ENCODE measurements at places on chromosomes 16 and 17. TPM values are rescaled to one million over a fixed set of nuclear protein-coding genes. Genes with fewer than 3 reads are reported as not detected.
A peak's percentile ranks its signal among the peaks of the same experiment; 100 is the strongest.

The ATP2A1 gene
- 0.52 TPM for total RNA-seq

GRCh38 chr17:64003526-64004121 is 5.5 kb downstream of the PRR29 start:
- DNase-seq = no peak

The BBS2 gene
- total RNA-seq = 43.1 TPM

DNA sequence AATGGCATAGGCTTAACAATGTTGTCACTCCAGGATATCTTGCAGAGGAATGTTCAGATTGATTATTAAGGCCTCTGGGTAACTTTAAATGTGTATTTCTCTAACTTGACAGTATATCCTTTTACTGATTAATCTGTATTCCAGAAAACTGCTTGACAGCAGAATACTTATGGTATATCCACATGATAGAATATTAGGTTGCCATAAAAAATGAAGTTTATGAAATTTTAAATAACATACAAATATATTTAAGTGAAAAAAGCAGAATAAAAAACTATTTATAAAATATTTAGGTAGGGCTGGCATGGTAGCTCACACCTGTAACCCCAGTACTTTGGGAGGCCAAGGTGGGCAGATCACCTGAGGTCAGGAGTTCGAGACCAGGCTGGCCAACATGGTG is 106.7 kb downstream of the TRIM37 start:
- no peak for DNase-seq

DNA sequence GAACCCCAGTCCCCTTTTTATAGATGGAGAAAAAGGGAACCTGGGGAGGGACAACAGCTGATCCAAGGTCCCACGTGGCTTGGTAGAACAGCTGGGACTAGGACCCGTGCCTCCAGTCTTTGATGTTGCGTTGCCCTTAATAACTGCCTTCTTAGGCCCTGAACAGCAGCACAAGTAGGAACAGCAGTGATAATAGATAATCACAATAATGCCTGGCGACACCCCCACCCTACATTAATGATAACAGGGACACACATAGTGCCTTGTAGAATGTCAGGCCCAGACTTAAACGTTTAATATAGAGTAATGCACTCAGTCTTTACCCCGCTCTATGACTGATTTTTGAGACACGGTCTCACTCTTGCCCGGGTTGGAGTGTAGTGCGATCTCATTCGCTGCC is 96.4 kb downstream of the ABCC6 start:
- DNase-seq = no peak

- DNase-seq = no peak
Measured at GRCh38 chr17:34051046-34051445, 204.0 kb upstream of the CCL2 start.

GRCh38 chr17:39547713-39548478 is 59.8 kb downstream of the NEUROD2 start:
- peak; percentile 53 for DNase-seq

The MPO gene
- 0.21 TPM for total RNA-seq

The EVI2A gene
- 1.4 TPM for total RNA-seq

- no peak for DNase-seq
Measured at GRCh38 chr17:82213251-82214011, 789 bp upstream of the CCDC57 start.

- no peak for DNase-seq
Measured at GRCh38 chr16:50329446-50330189, 39.2 kb downstream of the BRD7 start.

- no peak for DNase-seq
Measured at GRCh38 chr16:84501077-84501735, 3.3 kb downstream of the MEAK7 start.

DNA sequence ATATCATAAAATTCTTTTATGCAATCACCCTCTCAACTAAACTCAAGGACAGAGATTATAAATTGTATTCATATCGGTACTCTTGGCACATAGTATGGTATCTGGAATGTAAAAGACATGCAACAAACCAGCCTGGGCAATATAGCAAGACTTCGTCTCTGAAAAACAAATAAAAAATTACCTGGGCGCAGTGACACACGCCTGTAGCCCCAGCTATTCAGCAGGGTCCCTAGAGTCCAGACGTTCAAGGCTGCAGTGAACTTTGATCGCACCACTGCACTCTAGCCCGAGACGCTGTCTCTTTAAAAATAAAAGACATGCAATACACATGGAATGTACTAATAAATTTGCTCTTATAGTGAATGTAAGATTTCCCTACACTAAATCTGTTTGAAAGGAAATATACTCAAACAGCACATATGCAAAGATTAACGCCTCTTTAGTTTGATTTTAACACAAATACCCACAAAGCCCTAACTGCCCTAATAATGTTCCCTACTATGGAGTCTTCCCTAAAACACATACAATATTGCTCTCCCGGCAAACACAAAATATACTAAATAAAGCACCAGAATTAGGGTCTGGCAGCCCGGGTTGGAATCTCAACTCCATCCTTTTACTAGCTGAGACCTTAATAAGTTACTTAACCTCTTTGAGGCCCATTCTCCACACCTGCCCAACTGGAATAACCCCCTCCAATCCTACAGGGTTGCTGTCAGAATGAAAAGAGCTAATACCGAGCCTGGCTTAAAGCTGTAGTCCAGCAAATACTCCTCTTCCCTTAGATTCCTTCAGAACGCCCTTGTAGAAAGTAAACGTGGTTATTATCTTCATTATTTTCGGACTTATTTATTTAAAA is 1.2 kb downstream of the ABCA5 start:
- DNase-seq = no peak

- DNase-seq = no peak
Measured at GRCh38 chr16:19717314-19717713, 713 bp downstream of the KNOP1 start.

GRCh38 chr16:88646345-88647034 is 4.4 kb downstream of the CYBA start:
- DNase-seq = no peak

DNA sequence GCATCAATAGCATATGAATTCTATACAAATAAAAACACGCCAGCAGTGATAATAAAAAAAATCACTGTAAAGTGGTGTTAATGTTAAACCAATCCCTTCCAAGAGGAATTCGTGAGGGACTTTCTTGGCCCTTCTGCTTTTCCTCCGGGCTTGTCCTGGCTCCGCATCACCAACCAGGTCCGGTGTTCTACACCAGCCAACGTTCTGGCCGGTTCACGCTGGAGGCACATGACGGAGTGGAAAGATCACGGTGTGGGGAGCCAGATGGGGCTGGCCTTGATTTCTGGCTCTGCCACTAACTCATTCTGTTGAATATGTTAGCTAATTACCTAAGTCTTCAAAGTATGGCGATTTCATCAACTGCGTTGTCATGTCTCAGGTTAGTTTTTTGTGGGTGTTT is 1.4 kb upstream of the KRTAP29-1 start:
- DNase-seq = no peak

The ADPRM gene
- total RNA-seq = 4.2 TPM

DNA sequence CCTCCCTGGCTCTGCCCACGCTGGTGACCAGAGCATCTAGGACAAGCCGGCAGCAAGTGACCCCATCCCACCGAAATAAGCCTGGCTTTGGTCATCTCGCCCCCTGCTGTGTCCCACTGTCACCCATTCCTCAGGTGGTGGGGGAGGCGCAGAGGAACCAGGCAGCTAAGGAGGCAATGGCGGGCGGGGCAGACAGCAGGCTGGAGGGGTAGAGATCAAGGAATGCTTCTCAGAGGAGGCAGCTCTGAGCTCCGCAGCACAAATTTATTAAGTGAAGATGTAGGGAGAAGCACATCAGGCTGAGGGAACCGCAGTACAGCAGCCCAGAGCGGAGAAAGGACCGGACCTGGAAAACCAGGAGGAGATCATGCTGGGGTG is 7.5 kb upstream of the KREMEN2 start:
- no peak for DNase-seq

The KRTAP2-3 gene
- not detected for total RNA-seq

DNA sequence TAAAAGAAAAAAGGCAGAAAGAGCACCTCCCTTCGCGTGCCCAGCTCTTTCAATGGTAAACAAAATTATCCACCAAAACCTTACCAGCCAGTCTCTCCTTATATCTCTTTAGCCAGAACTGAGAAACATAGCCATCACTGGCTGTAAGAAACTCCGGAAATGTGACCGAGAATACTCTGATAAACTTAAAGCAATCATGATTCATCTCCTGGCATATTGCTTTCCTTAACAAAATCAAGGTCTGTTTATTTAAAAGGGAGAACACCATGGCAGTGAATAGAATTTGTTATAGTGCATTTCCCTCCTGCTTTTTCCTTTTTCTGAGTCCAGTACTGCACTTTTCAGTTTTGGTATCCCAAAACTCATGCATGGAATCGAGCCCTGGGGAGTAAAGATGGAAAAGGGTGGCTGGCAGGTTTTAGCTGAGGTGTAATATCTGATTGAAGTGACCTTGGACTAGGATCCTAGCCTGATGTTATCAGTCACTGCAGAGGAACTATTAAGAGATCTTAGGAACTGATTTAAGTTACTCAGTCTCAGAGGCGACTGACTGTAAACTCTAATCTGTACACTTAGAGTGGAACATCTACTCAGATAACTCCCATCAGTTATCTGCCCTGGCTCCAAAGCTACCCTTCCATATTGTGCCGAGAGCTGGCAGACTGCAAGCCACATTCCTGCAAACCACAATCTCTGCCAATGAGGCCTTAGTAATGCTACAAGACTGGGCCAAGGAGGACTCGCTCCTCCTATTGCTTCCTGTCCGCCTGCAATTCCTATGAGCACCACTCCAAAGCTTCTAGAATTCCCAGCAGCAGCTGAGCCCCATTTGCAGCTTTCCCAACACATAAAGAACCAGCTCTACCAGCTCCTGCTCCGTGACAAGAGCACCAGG is 7.4 kb upstream of the COX10 start:
- DNase-seq = no peak

- no peak for DNase-seq
Measured at GRCh38 chr17:58476812-58477211, 11.4 kb downstream of the HSF5 start.

DNA sequence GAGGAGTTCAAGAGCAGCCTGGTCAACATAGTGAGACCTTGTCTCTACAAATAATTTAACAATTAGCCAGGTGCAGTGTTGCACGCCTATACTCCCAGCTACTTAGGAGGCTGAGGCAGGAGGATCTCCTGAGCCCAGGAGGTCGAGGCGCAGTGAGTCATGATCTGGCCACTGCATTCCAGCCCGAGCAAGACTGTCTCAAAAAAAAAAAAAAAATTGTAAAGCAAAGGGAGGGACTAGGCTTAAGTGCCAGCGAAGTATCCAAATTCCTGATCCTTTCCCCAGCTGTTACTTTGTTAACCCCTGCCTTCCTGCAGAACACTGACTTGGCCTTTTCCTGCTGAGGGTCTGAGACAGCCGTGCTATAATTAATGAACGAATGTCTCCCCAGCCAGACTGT is 2.7 kb downstream of the GDPD3 start:
- no peak for DNase-seq

Data from heart left ventricle (tissue), 16 donors.